Stomach (tissue), 19 donors: ENCODE measurements at places on chromosomes 1 and 21. TPM values are rescaled to one million over a fixed set of nuclear protein-coding genes. Genes with fewer than 3 reads are reported as not detected.

DNA sequence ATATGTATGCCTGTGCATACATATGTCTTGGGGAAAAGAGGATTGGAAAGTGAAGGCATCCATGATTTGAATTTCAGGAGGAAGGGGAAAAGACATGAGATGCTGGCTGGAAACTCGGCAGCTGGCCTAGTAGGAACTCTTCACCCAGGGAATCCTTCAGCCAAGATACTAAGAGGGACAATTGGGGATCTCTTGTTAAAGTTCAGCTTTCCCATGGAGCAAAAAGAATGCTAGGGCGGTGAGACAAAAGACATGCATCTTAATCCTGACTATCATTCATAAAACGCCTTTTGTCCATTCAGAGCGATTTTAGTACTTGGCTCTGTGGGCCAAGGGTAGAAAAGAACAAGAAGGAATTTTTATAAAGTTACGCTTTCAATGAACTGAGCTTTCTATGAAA lies 20.5 kb downstream of the PDPN start:
- no peak for DNase-seq
- no peaks in the 10 kb centered on the region for H3K4me1 ChIP-seq
- H3K27ac ChIP-seq: no peak overlapping the region
- H3K27me3 ChIP-seq: no peaks in the 10 kb centered on the region

DNA sequence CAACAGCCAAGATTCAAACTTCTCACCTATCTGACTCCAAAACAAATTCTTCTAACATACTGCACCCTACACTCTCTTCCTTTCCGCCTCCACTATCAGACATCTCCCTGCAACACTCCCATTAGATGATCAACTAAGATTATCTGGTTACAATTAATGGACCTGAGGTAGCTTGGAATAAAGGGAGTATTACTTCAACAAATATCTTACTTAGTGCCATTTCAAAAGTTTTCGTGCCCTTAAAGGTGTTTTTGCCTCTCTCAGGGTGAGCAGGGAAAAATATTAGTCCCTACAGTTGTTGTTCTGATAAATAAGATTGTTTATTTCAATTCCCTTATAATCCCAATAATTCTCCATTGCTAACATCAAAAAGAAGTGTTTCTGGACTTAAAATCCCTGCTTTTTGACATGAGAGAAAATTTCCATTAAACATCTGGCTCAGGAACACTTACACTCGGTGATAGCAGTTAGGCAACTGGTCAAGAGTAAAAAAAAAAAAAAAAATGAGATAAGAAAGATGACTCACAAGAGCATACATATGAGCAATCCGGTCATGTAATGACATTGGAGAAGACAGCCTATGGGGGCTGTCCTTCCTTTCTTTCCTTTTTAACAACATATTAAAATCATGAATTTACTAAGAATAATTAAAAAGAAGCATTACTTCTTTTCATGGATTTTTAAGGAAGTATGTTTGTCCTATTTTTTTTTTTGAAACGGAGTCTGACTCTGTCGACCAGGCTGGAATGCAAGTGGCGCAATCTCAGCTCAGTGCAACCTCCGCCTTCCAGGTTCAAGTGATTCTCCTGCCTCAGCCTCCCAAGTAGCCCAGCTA lies 7.6 kb downstream of the RSBN1 start:
- H3K4me1 ChIP-seq: peaks cover 39% of the 10 kb centered on the region
- H3K27ac ChIP-seq: peak overlapping the region; percentile 33
- H3K27me3 ChIP-seq: no peaks in the 10 kb centered on the region
- DNase-seq: no peak
- H3K4me3 ChIP-seq: no peak overlapping the region
- H3K36me3 ChIP-seq: peaks cover 3% of the 10 kb centered on the region

Gene FNDC5
- 0.89 TPM for total RNA-seq

DNA sequence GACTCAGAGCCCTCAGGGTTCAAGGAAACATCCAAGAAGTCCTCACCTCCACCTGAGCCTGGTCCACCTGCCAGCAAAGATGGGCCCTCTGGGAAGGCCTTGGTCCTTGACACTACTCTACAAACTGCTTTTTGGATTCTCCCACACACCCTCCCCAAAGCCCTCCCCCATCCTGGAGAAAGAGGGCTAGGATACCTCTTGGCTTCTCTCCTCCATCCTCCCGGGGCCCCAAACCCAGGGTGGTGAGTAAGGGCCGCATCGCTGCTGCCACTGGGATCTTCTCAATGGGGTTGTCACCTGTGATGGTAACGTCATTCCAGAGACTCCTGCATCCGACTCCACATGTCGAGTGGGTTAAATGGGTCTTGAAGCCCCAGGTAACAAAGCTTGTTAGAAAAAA lies 26.6 kb downstream of the MATN1 start:
- H3K4me1 ChIP-seq: no peaks in the 10 kb centered on the region
- H3K27me3 ChIP-seq: no peaks in the 10 kb centered on the region
- H3K27ac ChIP-seq: no peak overlapping the region
- H3K4me3 ChIP-seq: no peak overlapping the region
- no peak for DNase-seq

GRCh38 chr1:185080422-185080821 lies 35.1 kb downstream of the RNF2 start:
- H3K27me3 ChIP-seq: no peaks in the 10 kb centered on the region
- no peaks in the 10 kb centered on the region for H3K4me1 ChIP-seq

Gene CD1D
- 2.6 TPM for total RNA-seq

DNA sequence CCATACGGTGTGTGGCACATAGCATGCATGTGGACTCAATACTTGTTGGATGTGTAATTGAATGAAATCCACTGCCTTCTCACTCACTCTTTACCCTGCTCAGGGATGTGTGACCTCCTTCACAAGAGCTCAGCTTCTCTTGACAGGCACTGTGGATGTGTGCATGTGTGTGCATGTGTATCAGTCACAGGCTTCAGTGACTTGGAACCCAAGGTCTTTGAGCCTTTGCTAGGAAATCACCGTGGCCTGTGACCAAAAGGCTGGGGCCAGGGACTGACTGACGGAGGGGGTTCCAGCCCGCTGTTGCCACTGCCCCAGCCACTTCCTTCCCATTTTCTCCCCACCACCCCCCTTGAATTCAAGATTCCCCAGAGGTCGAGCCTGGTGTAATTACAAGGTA lies 144.4 kb upstream of the POU3F1 start:
- no peak overlapping the region for H3K27ac ChIP-seq
- no peaks in the 10 kb centered on the region for H3K36me3 ChIP-seq
- no peak overlapping the region for H3K4me3 ChIP-seq
- peaks cover 32% of the 10 kb centered on the region for H3K27me3 ChIP-seq
- no peak for DNase-seq

DNA sequence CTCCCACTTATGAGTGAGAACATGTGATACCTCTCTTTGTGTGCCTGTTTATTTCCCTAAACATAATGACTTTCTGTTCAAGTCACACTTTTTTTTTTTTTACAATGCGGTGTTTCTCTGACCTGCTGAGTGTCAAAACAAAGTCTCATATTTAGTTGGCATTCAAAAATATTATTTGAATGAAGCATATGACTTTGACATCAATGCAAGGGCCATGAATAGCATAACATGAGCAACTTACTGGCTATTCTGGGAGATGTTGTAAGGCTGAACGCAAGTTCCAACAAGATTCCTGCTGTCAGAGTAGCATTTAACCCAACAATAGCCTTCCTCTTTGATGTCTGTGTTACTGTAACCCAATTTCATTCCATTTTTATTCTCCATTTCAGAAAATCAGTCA lies 2.0 kb upstream of the KRTAP19-1 start:
- H3K27ac ChIP-seq: no peak overlapping the region
- no peaks in the 10 kb centered on the region for H3K36me3 ChIP-seq
- H3K27me3 ChIP-seq: no peaks in the 10 kb centered on the region
